ENCODE measurements at places on chromosomes 7 and 10.

DNA sequence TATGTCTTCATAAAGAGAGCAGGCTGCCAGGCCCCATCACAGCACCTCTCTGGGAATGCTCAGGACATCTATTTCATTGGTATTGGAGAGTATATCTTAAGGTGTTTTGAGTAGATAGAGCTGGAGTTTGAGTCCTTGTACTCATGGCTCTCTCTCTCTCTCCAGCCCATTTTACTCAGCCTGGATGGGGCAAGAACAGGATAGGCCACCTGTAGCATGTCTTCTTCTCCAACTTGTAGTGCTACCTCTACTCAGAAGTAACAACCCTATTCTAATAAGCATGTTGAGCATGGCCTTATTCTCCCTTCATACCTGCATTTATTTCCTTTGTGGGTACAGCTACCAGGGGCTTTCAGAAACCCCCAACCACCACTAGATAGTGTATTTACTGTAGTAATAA lies 21.9 kb downstream of the PRLHR start:
- no peak for DNase-seq

- DNase-seq, result no peak
These were observed 38.6 kb downstream of the YKT6 start for GRCh38 chr7:44239361-44239760.

DNA sequence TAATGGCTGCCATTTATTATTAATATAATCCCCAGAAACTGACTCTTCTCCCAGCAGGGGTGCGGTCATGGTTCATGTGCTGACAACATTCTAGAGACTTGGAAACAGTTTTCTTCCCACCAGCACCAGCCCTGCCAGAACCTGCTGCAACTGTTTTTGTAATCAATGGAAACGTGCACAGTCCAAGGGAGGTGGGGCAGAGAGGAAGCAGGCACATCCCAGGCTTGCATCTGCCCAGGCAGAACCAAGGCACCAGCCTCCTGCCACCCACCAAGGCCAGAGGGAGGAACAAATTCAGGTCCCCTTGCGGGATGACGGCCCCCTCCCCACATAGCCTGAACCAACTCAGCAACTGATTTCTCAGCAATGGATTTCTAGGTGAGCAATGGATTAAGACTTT lies 119.0 kb downstream of the OAT start:
- no peak for DNase-seq

DNA sequence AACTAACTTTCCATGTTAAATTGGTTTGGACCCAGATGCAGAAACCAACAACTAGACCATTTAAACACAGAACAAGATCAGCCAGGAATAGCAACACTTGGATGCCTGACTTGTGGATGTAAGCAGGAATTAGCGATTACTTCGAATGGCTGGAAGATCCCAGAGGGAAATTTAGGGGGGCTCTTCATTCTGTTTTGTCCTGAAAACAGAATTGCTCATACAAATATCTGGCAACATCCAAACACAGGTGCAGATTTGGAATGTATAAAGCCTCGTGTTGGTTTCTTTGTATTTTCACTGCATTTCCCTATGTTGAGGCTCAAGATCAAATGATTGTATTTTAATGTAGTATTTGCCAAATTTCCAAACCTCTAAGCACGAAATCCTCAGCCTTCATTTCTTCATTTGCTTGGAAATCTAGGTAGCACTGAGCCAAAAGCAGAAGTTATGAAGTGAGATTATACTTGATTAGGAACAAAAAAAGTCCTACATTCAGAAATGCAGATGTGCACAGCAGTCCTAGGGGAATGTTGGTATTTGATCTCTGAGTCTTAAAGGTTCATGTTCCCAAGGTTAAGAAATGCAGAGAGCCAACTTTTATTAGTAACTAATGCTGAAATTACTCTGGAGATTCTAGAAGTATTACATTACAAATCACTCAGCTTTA lies 248.7 kb upstream of the TCF7L2 start:
- no peak for DNase-seq

- DNase-seq, result peak; percentile 37
These were observed 37.6 kb downstream of the FAM53B start for GRCh38 chr10:124706462-124707143.

DNA sequence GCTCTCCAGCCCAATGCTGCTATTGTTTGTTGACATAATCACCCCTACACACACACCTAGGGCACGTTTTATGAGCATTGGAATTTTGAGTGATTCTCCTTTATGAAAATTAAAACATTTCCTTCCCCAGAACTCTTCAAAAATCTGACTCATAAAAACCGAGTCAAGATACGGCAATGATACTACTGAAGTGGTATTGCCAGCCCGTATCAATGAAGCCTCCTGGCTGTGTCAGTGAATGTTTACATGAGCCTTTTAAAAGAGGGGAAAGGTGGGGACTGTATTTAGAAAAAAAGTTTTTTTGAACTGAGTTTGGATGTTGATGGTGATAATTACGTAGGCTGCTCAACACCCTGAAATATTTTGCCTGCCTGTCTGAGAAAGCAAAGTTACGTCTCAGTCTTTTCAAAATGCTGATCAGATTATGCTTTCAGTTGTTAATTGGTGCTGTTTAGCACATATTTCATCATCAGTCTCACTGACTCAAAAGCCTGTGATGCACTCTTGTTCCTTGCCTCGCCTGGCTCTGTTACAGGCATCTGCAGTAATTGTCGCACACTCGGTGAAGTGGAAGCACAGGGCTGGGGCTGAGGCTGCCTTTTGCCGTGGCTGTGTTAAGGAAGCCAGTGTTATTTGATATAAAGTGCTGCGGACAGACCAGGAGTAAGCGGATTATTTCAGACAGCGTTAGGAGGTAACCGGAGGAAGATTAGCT lies 157.4 kb upstream of the TCF7L2 start:
- DNase-seq, result no peak

GRCh38 chr10:90930070-90930837 lies 9.4 kb upstream of the ANKRD1 start:
- no peak for DNase-seq

Measured in erythroblast (primary cell).